ENCODE measurements at places on chromosomes 1 and 21.

DNA sequence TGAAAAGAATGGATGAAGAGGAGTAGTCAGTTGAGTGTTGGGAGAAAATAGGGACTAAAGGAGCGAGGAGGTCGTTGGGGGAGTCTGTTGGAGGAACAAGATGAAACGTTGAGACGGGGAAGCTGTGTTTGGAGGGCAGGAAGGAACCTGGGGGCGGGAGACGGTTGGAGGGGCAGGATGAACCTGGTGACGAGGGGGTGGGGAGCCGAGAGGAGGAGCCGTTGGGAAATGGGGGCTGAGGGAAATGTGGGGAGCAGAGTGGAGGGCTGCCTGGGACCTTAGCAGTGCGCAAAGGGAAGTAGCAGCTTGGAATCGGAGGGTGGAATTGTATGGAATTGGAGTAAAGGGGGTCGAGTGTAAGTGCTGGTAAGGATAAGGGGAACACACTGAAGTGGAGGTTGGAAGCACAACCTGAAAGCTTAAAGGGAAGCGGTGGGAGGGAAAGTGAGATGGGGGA lies 630 bp downstream of the MTF2 start:
- DNase-seq = peak; percentile 43

GRCh38 chr1:158179301-158180041 lies 1.2 kb upstream of the CD1D start:
- peak; percentile 64 for DNase-seq

GRCh38 chr1:31593770-31594632 lies 17.7 kb downstream of the TINAGL1 start:
- DNase-seq = peak; percentile 83

DNA sequence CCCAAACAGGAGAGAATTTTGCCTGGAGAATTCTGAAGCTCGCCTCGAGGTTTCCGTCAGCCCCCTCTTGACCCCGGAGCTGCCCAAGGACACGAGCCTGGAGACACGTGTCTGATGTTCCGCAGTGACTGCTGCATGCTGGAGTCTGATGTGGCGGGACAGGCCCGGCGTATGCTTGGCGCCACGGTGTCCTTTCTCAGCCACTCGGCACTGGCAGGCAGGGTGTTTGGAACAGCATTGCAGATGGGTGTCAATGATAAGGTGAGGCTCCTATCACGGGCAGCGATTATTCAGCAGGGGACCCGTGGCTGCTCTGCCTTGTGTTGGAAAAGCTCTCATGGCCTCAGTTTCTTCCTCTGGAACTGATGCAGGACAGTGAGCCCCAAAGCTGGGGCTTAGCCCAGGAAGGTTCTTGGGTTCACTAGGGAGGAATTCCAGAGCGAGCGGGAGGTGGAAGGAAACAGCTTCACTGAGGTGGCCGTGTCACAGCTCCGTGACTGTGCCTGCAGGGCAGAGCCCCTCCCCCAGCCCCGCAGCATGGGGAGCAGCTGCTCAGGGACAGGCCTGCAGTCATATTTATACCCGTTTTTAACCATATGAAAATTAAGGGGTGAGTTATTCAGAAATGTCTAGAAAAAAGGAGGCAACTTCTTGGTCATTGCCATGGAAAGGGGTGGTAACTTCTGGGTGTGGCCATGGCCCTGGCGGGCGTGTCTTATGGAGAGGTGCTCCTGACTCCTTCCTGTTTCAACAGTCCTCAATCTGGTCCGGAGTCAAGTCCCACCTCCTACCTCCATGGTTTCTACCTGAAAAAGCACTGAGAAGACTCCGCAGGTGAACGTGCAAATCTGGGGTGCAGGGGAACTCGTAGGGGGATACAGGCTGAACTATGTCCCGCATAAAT lies 123.4 kb downstream of the SIK1 start:
- peak; percentile 45 for DNase-seq

DNA sequence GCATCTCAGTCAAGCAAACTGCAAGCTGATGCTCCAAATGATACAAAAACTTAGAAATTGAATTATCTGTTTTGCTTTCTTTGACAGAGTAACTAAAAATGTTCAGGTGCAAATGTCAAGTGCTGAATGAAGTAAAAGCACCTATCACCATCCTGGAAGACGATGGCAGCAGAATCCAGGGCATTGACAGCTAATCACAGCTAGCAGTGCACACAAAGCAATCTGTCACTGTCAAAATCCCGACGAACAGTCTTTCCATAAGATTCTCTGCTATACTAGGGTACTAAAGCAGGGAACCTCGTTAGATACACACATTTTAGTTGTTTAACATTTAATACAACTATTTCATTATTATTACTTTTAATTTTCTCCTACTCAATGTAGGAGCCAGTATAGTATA lies 233.3 kb downstream of the BRINP3 start:
- DNase-seq = no peak
